ENCODE measurements at places on chromosomes 12 and 14. TPM values are rescaled to one million over a fixed set of nuclear protein-coding genes. Genes with fewer than 3 reads are reported as not detected.

Gene C2CD5
- 36.3 TPM for polyA plus RNA-seq

Gene MIA2
- polyA plus RNA-seq = 21.4 TPM

GRCh38 chr12:54004063-54004840 lies 4.3 kb downstream of the HOXC9 start:
- DNase-seq = no peak

Gene OR4E2
- not detected for polyA plus RNA-seq

- DNase-seq = no peak
Observed at GRCh38 chr14:51201890-51202289, 38.2 kb upstream of the TMX1 start.

Gene TSPAN8
- polyA plus RNA-seq = 1.0 TPM

GRCh38 chr14:72678356-72678755 lies 215.5 kb downstream of the DPF3 start:
- DNase-seq = no peak

- no peak for DNase-seq
Observed at GRCh38 chr12:16670456-16671050, 64.6 kb upstream of the LMO3 start.

DNA sequence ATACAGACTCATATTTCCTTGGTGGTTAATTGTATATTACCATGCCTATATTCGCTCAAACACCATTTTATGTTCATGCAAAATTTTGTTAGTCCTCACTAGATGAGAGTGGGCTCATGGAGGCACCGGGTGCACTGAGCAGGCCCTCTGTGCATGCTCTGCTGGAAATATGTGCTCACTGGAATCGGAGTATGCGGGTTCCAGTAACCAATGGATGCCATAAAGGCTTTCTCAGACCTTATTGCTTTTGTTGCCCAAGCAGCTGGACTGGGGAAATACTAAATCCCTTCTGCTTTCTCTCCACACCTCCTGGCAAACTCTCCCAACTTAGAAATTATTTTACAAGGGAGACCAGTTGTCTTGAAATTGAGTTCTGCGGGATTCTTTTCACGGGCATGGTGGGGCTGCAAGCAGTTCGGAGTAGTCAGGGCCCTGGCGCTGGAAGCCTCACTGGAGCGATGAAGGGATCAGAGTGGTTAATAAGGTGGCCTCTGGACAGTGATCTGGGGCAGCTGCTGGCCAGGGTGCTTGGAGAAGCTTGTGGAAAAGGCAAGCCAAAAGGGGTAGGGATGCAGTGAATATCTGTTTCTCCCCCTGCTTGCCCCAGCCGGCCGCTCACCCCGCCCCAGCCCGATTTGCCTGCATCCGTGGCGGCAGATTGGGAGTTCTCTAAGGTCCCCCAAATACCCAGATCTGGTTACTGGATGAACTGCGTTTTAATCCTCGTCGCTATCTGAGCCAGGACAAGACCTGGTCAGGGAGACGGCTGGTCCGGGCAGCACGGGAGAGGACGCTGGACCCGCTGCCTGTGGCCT lies 7.4 kb upstream of the HOXC6 start:
- DNase-seq = no peak

GRCh38 chr14:90697132-90697531 lies 119.1 kb downstream of the TTC7B start:
- peak; percentile 32 for DNase-seq

DNA sequence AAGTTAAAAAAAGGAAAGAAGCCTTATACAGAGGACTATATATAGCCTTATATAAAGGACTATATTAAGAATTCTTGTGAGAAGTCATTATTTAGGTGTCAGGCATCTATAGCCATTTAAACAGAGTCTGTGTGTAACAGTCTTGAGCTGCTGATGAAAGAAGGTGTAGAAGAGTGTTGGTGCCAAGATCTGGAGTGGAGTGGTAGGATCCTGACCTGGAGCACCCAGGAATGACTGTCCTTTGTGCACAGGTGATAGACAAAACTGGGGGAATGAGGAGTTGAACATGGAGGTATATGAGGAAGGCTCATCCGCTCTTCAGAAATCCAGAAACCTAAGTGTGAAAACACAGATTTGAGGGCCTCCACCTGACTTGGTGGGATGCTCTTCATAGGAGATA lies 747.3 kb downstream of the NRXN3 start:
- DNase-seq = no peak

- no peak for DNase-seq
Observed at GRCh38 chr12:49503674-49504180, 35.1 kb upstream of the KCNH3 start.

Gene RHEBL1
- polyA plus RNA-seq = 1.5 TPM

Gene GPR132
- 0.74 TPM for polyA plus RNA-seq

Gene DEGS2
- 0.34 TPM for polyA plus RNA-seq

GRCh38 chr12:132392389-132393244 lies 63.2 kb upstream of the GALNT9 start:
- no peak for DNase-seq

GRCh38 chr12:90036637-90037036 lies 328.0 kb upstream of the ATP2B1 start:
- no peak for DNase-seq

DNA sequence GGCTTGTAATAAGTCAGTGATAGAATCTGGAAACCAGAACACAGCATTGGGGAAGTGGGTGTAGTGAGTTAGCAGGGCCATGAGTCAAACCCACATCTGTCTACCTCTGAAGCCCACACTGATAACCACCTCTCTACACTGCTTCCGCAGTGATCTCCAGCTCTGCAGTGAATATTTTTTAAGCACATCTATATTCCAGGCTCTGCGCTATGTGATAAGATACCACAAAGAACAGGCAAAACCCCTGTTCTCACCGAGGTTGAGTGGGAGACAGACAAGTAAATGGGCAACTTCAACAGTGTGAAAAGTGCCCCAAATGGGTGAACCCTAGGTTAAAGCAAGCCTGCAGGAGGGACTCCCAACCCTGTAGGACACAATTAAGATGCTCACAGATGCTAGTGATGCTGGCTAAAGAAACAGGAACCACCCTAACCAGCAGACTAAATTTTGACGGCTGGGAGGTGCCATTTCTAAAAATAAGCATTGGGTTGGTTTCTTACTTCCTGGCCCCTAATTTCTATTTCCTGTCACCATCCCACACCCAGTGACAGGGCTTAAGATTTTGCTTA lies 375.0 kb downstream of the DPF3 start:
- no peak for DNase-seq

- no peak for DNase-seq
Observed at GRCh38 chr12:58959639-58960300, 39.5 kb upstream of the LRIG3 start.

Gene CALM1
- polyA plus RNA-seq = 373 TPM

DNA sequence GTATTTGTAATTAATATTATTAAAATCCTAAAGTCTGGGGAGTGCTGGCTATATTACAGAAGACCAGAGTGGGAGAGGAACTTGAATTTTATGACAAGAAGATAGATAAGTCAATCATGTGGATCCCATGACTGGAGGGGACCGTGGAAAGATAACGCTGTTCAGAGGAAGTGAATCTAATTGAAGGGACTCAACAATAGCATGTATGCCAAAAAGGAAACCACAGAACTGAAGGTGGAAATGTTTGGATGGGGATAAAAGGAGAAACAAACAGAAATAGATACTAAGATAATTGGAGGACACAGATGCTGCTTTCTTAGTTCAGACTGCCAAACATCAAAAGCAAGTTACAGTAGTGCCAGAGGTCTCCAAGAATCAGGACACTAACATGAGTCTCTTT lies 21.1 kb downstream of the OR6J1 start:
- no peak for DNase-seq

DNA sequence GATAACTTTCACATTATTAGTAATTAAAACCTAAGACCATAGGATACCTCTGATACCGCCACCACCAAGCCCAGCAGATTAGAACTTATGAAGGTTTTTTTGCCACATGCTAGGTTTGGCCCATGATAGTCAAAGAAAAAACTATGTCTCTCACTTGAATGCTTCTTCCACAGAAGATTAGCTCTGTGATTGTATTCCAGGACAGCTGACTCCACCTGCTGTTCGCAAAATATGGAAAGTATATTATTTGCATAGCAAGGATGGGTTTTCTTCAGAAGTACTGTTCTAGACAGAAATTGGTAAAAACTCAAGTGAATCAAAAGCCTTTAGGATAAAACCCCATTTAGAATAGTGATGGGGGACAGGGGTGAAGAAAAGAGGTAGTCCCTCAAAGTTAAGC lies 42.2 kb downstream of the PPFIBP1 start:
- no peak for DNase-seq

Gene ARL1
- 111 TPM for polyA plus RNA-seq

DNA sequence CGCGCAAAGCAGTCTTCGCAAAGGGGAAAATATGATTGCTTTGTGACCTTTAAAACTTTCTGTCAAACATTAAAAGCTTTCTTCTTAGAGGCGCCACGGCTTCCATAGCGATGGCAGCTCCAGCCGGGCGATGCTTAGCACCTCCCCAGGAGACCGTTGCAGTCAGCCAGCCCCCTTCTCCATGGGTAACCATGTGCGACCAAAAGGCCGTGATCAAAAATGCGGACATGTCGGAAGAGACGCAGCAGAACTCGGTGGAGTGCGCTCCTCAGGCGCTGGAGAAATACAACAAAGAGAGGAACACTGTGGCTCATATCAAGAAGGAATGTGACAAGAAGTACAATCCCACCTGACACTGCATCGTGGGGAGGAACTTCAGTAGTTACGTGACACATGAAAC lies 12.7 kb upstream of the STON2 start:
- no peak for DNase-seq

- peak; percentile 65 for DNase-seq
Observed at GRCh38 chr14:44803239-44803905, 158.4 kb downstream of the KLHL28 start.

All from muscle of arm (tissue), 14 donors.